Activated CD4-positive, alpha-beta T cell treated with anti-CD3 and anti-CD28 coated beads, Interleukin-2, amount 10 ng/mL, durations not matched to agents 24 days and 14 days (primary cell): ENCODE measurements at places on chromosomes 6 and 20. TPM values are rescaled to one million over a fixed set of nuclear protein-coding genes. Genes with fewer than 3 reads are reported as not detected.

Gene TULP4
- 23.9 and 24.0 TPM in 2 replicates for total RNA-seq

DNA sequence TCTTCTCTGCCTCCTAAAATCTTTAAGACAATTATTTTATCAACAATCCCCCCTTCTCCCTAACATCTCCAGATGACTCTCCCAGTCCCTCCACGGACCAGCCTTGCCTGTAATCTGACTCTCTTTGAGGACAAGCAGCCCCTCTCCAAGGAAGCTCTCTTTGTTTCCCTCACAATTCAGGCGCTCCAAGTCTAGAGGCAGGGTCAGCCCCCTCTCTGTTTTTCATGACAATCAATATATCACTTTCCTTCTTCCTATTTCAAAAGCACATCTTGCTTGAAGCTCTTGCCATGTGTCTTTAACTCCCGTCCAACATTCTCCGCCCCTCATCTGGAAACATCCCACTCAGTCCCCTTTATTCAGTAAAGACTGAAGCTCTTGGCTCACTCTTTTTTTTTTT, 393.4 kb upstream of the SULF2 start:
- no peak for DNase-seq

DNA sequence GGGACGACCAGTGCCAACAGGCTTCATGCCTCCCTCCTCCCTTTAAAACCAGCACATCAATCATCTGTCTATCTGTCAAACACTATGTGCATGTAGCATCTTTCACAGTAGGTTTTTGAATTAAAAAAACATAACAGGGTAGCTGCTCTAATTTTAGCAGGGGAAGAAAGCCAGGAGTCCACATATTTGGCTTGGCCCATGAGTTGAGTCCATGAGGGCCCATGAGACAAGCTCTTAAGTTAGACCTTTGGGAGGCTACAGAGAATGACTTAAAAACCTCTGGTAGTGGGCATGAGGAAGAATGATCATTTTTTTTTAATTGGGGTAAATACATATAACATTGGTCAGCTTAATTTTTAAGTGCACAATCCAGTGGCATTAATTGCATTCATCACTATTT, 194.9 kb downstream of the UTRN start:
- no peak for DNase-seq

GRCh38 chr20:46998477-46999240, 104.0 kb downstream of the EYA2 start:
- DNase-seq, result no peak

DNA sequence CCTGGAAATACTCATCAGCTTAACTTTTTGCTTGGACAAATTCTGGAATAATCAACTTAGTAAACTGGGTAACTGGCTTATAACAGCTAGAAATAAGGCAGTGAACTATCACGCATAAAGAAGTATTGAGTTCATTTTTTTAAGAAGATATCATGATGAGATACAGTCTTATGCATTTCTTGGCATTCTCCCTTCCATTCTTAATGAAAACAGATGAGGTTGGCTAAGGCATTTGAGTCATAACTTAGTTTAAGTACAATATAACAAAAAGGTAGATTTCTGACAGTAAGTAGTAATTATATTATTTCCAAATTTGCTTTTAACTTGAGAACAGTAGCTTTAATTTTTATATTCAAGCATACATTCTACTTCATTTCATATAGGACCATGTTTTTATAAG, 56.1 kb downstream of the SAMD5 start:
- DNase-seq, result no peak

Gene CLIC5
- total RNA-seq, result 1.1 and 2.0 TPM in 2 replicates

DNA sequence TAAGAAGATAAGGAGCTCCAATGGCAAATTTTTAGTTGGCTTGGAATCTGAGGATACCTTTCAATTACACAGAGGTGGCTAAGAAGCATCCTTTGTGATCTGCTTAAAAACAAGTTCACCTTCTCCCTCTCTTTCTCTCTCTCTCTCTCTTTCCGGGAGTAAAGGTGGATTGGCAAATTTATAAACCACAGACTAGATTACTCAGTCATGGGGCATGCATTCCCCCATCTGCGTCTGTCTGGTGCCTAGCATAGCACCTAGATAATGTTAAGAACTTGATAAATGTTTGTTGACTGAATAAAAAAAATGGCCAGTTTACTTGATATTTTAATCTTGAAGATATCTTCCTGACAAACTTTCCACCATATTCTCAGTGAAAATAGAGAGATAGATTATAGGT, 312.3 kb downstream of the CDC5L start:
- no peak for DNase-seq

DNA sequence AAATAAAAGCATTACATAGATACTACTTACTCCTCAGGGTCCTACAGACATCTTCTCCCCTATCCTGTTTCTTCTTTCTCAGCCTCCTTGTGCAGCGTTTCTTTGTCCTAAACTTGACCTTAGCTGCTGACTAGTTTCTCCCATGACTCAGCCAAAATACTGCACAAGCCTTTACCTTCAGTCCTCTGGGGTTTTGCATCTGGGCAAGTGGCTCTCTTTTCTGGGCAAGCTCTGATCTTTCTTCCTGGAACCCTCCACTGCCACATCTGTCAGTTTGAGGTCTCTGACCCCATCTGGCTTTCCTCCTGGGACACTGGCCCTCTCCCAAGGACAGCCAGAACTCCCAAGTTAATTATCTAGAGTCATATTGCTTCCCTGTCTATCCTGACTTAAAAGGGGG, 838.4 kb downstream of the DHX35 start:
- DNase-seq, result no peak

- no peak for DNase-seq
Observed at GRCh38 chr6:65999288-65999791, 292.3 kb upstream of the EYS start.

Gene SOD2
- 83.0 and 88.3 TPM in 2 replicates for total RNA-seq

GRCh38 chr6:15881150-15881549, 218.3 kb upstream of the DTNBP1 start:
- DNase-seq, result no peak

Gene TAAR6
- not detected in 2 replicates for total RNA-seq

DNA sequence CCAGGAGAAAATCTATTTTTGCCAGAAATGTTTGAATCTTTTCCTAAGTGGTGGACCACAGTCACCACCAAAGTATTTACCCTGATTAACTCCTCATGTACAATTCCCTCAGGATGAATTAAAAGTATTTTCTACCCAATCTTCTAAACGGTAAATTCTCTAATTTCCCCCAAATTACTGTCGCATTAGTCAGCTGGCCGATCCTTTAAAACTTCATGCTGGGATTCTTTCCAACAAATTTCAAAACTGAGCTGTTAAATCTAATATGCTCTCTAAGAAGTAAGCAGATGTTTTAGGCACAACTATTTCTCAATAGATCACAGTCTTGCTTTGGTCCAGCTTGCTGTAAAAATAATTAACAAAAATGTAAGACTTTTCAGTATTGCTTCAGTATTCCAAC, 447.2 kb downstream of the FRK start:
- DNase-seq, result no peak

DNA sequence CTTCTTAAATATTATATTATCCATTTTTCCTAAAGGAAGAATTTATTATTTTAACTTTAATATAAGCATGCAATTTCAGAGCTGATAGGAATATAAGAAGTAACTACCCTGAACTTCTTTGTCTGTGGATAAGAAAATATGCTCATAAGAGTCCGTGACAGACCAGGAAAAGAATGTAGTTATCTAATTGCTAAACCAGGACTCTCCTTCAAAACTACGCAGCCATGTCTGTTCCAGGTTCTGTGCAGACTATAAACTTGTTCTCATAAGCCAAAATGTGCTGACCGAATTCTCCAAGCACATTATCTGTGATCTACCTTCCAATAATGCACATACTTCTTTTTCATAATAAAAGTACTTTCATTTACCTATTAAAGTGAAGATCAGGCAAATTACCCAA, 116.5 kb downstream of the TRDN start:
- DNase-seq, result no peak

- no peak for DNase-seq
Observed at GRCh38 chr20:49268600-49269365, 9.1 kb downstream of the ZNFX1 start.

GRCh38 chr6:149336609-149336928, 19.1 kb downstream of the TAB2 start:
- DNase-seq, result no peak

DNA sequence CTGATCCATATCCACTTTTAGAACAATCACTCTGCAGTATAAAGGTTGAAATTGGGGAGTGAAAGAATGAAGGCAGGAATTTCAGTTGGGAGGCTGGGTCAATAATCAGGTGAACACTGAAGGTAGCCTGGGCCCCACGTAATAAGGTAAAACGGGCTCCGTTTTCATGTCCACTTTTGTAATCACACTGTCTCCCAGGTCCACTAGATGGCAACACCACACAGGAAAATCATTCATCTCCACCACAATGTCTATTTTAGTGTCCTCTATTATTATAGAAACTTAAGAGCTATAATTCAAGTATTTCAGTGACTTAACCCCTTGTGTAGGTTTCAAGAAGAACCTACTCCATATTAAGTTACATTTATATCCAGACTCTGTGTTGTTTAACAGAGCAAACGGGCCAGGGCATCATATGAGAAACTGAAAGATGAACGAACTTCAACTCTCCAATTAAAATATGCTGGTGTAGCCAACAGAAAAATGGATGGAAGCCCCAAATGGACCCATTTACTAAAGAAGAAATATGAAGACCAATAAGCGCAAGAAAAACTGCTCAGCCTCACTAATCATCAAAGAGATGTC, 45.9 kb upstream of the MC3R start:
- DNase-seq, result no peak

- peak; percentile 67 for DNase-seq
Observed at GRCh38 chr6:154301839-154302752, 54.5 kb downstream of the IPCEF1 start.

Gene PRELID3B
- total RNA-seq, result 119 and 123 TPM in 2 replicates

Gene MTRF1L
- total RNA-seq, result 20.6 and 21.3 TPM in 2 replicates
